Heart right ventricle (tissue), 16 donors: ENCODE measurements at places on chromosomes 6 and 20. TPM values are rescaled to one million over a fixed set of nuclear protein-coding genes. Genes with fewer than 3 reads are reported as not detected.
A peak's percentile ranks its signal among the peaks of the same experiment; 100 is the strongest.

- no peak overlapping the region for H3K4me3 ChIP-seq
- H3K36me3 ChIP-seq, result no peaks in the 10 kb centered on the region
- H3K4me1 ChIP-seq, result no peaks in the 10 kb centered on the region
- DNase-seq, result no peak
- H3K27me3 ChIP-seq, result no peaks in the 10 kb centered on the region
- no peak overlapping the region for H3K27ac ChIP-seq
Measured at GRCh38 chr20:41848180-41848579, 230.0 kb upstream of the CHD6 start.

GRCh38 chr20:29296256-29297230, 1960.9 kb upstream of the DEFB115 start:
- no peaks in the 10 kb centered on the region for H3K27me3 ChIP-seq
- H3K4me1 ChIP-seq, result no peaks in the 10 kb centered on the region
- no peak overlapping the region for H3K4me3 ChIP-seq
- no peaks in the 10 kb centered on the region for H3K36me3 ChIP-seq
- H3K27ac ChIP-seq, result no peak overlapping the region

GRCh38 chr6:169415179-169415578, 161.5 kb upstream of the THBS2 start:
- no peak overlapping the region for H3K4me3 ChIP-seq
- H3K27me3 ChIP-seq, result no peaks in the 10 kb centered on the region
- H3K36me3 ChIP-seq, result no peaks in the 10 kb centered on the region
- H3K4me1 ChIP-seq, result no peaks in the 10 kb centered on the region

DNA sequence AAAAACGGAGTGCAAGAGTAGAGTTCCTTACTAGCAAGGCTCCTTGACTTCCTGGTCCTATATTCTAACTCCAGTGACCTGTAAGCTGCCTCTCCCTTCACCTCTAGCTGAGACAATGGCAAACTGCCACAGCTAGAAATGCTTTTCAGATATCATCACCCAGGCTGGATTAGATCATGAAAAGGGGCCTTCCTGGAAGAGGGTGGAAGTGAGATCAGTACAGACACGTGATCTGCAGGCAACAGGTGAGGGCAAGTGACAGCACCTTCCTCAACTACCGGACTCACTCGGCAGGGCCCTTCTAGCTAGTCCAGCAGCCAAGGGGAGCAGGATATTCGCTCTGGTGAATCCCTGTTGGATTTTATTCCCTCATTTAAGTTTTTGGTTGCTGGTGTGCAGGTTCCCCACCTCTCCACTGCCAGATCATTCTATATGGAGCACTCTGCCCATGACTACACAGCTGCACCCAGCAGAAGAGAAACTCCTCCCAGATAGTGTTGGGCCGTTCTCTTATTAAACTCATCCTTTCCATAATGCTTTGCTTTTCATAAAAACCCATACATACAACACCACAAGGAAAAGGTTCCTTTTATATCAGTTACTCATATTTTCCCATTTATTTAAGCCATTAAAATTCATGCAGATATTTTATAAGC, 26.4 kb upstream of the FAM83C start:
- DNase-seq, result no peak
- H3K4me1 ChIP-seq, result peaks cover 15% of the 10 kb centered on the region
- no peak overlapping the region for H3K4me3 ChIP-seq
- H3K27ac ChIP-seq, result peak overlapping the region; percentile 10
- no peaks in the 10 kb centered on the region for H3K36me3 ChIP-seq

- no peak overlapping the region for H3K27ac ChIP-seq
- H3K4me1 ChIP-seq, result no peaks in the 10 kb centered on the region
- no peaks in the 10 kb centered on the region for H3K36me3 ChIP-seq
- no peak overlapping the region for H3K4me3 ChIP-seq
- no peaks in the 10 kb centered on the region for H3K27me3 ChIP-seq
Measured at GRCh38 chr6:48037946-48038345, 73.1 kb downstream of the PTCHD4 start.

DNA sequence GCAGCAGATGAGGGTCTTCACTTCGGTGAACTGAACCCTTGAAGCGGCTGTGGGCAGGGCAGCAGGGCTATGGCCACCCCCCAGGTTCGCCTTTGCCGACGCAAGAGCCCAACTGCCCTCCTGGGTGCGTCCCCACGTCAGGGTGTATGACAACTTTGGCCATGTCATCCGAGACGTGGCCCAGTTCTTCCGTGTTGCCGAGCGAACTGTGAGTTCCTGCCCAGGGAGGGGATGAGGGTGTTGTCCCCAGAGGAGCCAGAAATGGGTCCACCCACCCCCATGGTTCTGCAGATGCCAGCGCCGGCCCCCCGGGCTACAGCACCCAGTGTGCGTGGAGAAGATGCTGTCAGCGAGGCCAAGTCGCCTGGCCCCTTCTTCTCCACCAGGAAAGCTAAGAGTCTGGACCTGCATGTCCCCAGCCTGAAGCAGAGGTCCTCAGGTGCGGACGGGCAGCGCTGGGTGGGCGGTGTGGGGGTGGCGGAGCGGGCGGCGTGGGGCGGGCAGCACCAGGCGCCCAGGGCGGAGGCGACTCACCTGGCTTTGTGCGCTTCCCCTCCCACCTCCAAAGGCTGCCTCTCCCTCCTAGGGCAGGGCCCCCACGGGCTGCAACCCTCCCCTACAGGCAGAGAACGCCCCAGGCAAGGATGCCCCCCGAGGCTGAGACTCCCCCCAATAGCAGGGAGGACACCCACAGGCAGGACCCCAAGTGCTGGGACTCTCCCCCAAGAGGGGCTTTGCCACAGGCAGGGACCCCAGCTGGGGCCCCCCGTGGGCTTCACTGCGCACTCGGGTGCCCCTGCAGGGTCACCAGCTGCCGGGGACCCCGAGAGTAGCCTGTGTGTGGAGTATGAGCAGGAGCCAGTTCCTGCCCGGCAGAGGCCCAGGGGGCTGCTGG, 6.2 kb upstream of the TNFRSF6B start:
- H3K27me3 ChIP-seq, result no peaks in the 10 kb centered on the region
- H3K4me3 ChIP-seq, result no peak overlapping the region
- no peak for DNase-seq
- peaks cover 16% of the 10 kb centered on the region for H3K36me3 ChIP-seq
- no peak overlapping the region for H3K27ac ChIP-seq

DNA sequence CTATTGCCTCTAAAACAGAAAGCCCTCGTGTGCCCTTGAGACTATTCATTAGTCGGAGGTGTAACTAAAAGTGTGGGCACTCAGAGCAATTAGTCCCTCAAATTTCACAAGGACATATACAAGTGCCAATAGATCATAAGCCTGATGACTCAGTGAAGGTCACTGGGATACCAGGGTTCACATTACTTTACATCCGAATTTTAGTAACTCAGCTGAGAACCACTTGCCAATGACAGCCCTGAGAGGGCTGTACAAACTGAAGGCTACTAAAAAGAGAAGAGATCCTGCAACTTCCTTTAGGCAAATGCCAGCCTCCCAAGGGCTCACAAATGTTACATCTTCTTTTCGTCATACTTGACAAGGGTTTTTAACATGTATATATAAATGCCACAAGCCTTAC, 369.6 kb downstream of the TENT5A start:
- H3K27ac ChIP-seq, result no peak overlapping the region
- H3K36me3 ChIP-seq, result no peaks in the 10 kb centered on the region
- H3K27me3 ChIP-seq, result no peaks in the 10 kb centered on the region
- no peak for DNase-seq

- H3K36me3 ChIP-seq, result peaks cover 100% of the 10 kb centered on the region
- no peak overlapping the region for H3K4me3 ChIP-seq
- no peak overlapping the region for H3K27ac ChIP-seq
- no peak for DNase-seq
- no peaks in the 10 kb centered on the region for H3K4me1 ChIP-seq
- H3K27me3 ChIP-seq, result no peaks in the 10 kb centered on the region
Measured at GRCh38 chr6:37456126-37456525, 23.1 kb downstream of the CMTR1 start.

GRCh38 chr6:132865364-132865763, 51.0 kb downstream of the RPS12 start:
- no peaks in the 10 kb centered on the region for H3K4me1 ChIP-seq
- no peak for DNase-seq
- no peak overlapping the region for H3K4me3 ChIP-seq
- H3K27ac ChIP-seq, result no peak overlapping the region
- H3K27me3 ChIP-seq, result no peaks in the 10 kb centered on the region
- H3K36me3 ChIP-seq, result no peaks in the 10 kb centered on the region

Gene TGM3
- not detected for total RNA-seq

DNA sequence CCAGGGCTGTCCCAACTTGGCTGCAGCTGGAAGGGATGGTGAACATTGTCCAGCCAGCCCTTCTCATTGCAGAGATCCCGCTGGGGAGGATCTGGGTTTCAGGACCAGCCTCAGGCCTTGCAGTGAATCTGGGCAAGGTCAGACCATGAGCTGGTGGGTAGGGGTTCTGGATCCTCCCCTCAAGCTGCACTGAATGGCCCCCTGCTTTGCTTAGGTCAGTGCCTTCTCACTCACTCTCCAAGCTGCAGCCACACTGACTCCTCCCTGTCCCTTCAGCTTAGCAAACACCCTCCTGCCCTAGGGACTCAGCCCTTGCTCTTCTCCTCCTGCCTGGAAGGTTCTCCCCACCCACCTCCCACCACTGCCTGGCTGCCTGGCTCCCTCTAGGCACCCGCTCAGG, 95.3 kb upstream of the KCNG1 start:
- no peak for DNase-seq
- no peaks in the 10 kb centered on the region for H3K36me3 ChIP-seq
- H3K4me3 ChIP-seq, result no peak overlapping the region
- H3K27me3 ChIP-seq, result peaks cover 61% of the 10 kb centered on the region
- H3K4me1 ChIP-seq, result no peaks in the 10 kb centered on the region

Gene MUCL3
- total RNA-seq, result not detected

DNA sequence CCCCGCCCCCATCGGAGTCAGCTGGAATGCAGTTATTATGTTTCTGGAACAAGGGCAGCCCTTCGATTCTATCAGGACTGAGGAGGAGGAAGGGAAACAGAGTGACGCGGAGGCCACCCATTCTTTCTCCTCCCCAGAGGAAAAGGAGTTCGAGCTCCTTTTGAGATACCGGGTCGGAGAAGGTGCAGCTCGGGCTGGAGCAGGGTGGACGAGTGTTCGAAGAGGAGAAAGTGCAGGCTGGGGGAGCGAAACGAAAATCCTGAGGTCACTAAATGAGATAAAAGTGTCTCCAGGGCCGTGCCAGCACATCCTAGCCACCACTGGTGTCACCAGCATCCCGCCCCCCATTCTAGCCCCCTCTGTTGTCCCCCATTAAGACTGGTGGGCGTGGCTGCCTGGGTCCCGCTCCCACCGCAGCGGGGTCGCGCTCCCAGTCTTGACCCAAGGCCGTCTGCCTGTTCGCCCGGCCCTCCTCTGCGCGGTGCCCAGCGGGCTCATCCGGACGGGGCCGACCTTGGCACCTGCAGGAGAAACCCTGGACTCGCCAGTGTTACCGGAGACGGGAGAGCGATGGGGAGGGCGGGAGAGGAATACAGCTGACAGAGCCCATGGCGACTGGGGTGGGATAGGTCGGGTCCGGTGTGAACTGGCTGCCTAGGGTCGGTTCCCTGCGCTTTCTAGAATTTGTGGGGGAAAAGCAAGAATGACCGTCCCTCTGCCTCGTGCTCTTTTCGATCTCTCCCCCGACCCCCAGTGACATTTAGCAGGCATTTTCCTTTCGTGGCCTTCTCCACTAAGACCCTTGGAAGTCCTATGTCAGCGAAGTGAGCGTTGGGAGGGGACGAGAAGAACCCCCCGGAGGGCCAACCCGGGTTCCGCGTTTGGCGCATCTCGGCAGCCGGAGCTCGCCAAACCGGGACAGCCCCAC, 16.2 kb downstream of the FOXA2 start:
- peaks cover 100% of the 10 kb centered on the region for H3K27me3 ChIP-seq
- no peak overlapping the region for H3K4me3 ChIP-seq
- no peaks in the 10 kb centered on the region for H3K4me1 ChIP-seq
- DNase-seq, result no peak
- H3K27ac ChIP-seq, result no peak overlapping the region
- H3K36me3 ChIP-seq, result no peaks in the 10 kb centered on the region

Gene TOX2
- 0.45 TPM for total RNA-seq

GRCh38 chr6:105094133-105094640, 85.6 kb downstream of the POPDC3 start:
- DNase-seq, result no peak
- no peaks in the 10 kb centered on the region for H3K4me1 ChIP-seq
- no peaks in the 10 kb centered on the region for H3K27me3 ChIP-seq

GRCh38 chr6:167161851-167162467, 4.2 kb upstream of the GPR31 start:
- H3K36me3 ChIP-seq, result no peaks in the 10 kb centered on the region
- no peak overlapping the region for H3K4me3 ChIP-seq
- peaks cover 49% of the 10 kb centered on the region for H3K27me3 ChIP-seq
- H3K27ac ChIP-seq, result no peak overlapping the region
- H3K4me1 ChIP-seq, result no peaks in the 10 kb centered on the region

- H3K36me3 ChIP-seq, result no peaks in the 10 kb centered on the region
- peak overlapping the region; percentile 69 for H3K27ac ChIP-seq
- no peak for DNase-seq
Measured at GRCh38 chr6:44049163-44049988, 77.9 kb downstream of the MRPL14 start.

GRCh38 chr6:92790381-92790780, 629.0 kb downstream of the EPHA7 start:
- H3K36me3 ChIP-seq, result no peaks in the 10 kb centered on the region
- H3K27me3 ChIP-seq, result no peaks in the 10 kb centered on the region
- DNase-seq, result no peak
- no peak overlapping the region for H3K4me3 ChIP-seq
- H3K27ac ChIP-seq, result no peak overlapping the region
- H3K4me1 ChIP-seq, result no peaks in the 10 kb centered on the region

- H3K4me1 ChIP-seq, result no peaks in the 10 kb centered on the region
- H3K4me3 ChIP-seq, result no peak overlapping the region
- no peak overlapping the region for H3K27ac ChIP-seq
- H3K27me3 ChIP-seq, result peaks cover 54% of the 10 kb centered on the region
- DNase-seq, result no peak
Measured at GRCh38 chr20:64099880-64100565, 7.3 kb downstream of the NPBWR2 start.

GRCh38 chr6:89311853-89312531, 3.1 kb downstream of the GABRR2 start:
- peak overlapping the region; percentile 49 for H3K27ac ChIP-seq
- DNase-seq, result peak; percentile 67
- no peaks in the 10 kb centered on the region for H3K36me3 ChIP-seq

DNA sequence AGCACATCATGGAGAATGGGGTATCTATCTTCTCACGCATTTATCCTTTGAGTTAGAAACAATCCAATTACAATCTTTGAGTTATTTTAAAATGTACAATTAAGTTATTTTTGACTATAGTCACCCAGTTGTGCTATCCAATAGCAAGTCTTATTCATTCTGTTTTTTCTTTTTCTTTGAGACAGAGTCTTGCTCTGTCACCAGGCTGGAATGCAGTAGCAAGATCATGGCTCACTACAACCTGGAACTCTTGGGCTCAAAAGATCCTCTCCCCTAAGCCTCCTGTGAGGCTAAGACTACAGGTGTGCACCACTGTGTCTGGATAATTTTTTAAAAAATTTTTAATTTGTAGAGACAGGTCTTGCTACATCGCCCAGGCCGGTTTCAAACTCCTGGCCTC, 201.5 kb upstream of the ZNF217 start:
- DNase-seq, result no peak
- H3K4me1 ChIP-seq, result peaks cover 7% of the 10 kb centered on the region
- no peaks in the 10 kb centered on the region for H3K27me3 ChIP-seq
- H3K27ac ChIP-seq, result no peak overlapping the region
- H3K36me3 ChIP-seq, result no peaks in the 10 kb centered on the region
- no peak overlapping the region for H3K4me3 ChIP-seq

Gene ATAT1
- total RNA-seq, result 4.6 TPM
